Sigmoid colon (tissue), 7 donors: ENCODE measurements at places on chromosomes 7 and 10. TPM values are rescaled to one million over a fixed set of nuclear protein-coding genes. Genes with fewer than 3 reads are reported as not detected.
A peak's percentile ranks its signal among the peaks of the same experiment; 100 is the strongest.

DNA sequence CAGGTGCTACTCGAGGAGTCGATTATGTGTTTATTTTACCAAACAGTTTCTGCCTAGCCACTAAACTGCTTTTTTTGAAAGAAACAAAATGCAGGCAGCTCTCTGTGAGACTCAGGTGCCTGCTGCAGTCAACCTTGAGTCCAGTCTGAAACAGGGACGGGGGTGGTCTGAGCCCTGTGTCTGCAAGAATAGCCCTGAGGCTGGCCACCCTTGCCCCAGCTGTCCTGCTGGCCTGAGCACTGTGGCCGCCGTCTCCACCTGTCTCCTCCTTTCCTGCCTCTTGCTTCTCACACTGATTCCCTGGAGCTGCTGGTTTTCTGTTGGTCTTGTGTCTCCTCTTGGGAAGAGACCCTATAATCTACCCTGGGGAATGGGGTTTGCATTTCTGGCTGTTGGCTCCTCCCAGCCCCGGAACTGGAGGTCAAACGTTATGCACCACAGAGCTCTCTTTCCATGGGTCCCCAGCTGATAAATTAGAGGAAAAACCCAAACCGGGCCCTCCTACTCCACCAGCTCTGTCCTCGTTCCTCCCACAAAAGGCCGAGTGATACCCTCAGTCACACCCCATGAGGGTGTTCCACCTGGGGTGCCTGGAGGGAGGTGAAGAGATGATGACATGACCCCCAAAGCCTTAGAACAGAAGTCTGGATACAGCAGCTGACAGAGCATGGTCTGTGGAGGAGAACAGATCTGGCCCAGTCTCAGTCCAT, 15.0 kb upstream of the SLC18A3 start:
- no peak for DNase-seq

- no peak for DNase-seq
These were observed 57.8 kb downstream of the MICU1 start for GRCh38 chr10:72567889-72568640.

DNA sequence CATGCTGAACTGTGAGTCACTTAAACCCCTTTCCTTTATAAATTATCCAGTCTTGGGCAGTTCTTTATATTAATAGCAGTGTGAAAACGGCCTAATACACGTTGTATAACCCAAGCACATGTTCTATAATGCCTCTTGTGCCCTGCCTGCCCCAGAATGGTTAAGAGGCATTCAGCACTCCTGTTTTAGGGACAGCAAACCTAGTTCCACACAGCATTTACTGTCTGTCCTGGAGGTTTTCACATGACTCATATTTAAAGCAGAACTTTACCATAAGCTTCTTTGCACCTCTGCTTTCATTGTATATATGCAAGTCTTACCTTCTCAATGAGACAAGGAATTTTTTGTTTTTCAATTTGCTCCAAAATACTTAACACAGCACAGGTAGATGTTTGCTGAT, 144.8 kb downstream of the ICA1 start:
- no peak for DNase-seq

DNA sequence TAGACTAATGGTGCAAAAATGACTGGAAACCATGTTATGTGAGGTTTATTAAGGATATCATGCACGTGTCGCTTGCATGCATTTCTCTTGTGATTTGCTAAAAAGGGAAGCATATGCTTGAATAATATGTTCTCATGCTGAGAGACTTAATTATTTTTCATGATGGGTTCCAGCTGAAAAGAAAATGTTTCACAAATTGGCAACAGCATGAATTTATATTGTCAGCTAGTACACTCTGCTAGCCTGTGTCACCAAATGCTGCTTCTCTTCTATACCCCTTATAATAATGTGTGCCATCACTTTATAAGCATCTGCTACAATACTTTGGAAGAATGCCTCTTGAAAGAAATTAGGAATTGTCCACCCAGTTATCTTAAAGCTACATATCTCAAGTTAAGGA, 63.0 kb downstream of the GNAI1 start:
- no peak for DNase-seq

GRCh38 chr10:10985361-10985760, 32.3 kb upstream of the CELF2 start:
- no peak for DNase-seq

DNA sequence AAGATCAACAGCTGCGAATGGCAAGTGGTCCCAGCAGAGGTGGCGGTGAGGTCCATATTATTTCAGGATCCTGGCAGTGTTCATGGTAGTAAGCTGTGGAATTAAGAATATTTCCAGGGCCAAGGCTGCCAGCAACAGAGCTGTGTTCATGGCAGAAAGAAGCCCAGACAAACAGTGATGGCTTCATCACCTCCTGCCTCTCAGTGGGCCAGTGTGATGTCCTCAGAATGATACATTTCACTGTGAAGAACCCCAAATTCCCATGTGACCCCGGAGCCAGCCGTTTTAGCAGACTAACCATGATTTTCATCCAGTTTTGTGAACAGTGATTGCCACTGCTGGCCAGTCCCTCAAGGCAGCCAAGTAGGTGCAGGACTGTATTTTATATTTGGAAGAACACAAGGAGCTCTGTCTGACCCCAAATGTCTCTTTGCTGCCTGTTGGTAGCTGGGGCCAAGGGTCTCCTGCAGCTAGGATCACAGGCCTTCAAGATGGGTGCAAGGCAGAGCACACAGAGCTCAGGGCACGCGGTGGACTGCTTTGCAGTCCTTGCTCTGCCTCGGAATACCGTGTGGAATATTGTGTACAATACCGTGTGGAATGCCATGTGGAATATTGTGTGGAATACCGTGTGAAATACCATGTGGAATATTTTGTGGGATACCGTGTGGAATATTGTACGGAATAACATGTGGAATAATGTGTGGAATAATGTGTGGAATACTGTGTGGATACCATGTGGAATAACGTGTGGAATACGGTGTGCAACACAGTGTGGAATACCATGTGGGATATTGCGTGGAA, 132.3 kb upstream of the CHST15 start:
- no peak for DNase-seq

DNA sequence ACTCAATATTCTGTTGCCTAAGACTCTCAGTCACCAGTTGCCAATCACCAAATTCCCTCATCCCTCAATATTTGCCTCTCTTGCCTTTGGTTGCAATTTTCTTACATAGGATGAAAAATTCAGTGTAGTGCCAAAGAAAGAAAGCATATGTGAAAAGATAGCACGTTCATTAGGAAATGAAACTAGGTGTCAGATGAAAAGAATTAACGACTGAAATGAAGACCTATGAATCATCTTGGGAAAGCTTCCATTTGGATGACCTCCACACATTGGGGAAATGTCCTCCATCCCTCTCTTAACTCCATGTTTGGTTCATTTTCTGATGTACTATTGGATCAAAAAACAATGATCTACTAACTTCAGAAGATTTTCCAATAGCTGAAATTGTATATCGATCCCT, 145.1 kb upstream of the MEOX2 start:
- no peak for DNase-seq

- DNase-seq, result no peak
These were observed 299.2 kb upstream of the LRGUK start for GRCh38 chr7:133827707-133828623.

Gene UNCX
- not detected for polyA plus RNA-seq

GRCh38 chr7:7861211-7861633, 107.4 kb upstream of the GLCCI1 start:
- DNase-seq, result no peak

- no peak for DNase-seq
These were observed 127.1 kb upstream of the AOAH start for GRCh38 chr7:36851382-36851781.

Gene EMX2
- polyA plus RNA-seq, result not detected

Gene ADRA2A
- polyA plus RNA-seq, result 1.8 TPM

Gene XPNPEP1
- 55.6 TPM for polyA plus RNA-seq

Gene PIK3CG
- 4.2 TPM for polyA plus RNA-seq

GRCh38 chr10:6145166-6145987, 56.5 kb downstream of the RBM17 start:
- DNase-seq, result no peak

GRCh38 chr7:157079116-157079515, 59.6 kb upstream of the UBE3C start:
- peak; percentile 11 for DNase-seq

DNA sequence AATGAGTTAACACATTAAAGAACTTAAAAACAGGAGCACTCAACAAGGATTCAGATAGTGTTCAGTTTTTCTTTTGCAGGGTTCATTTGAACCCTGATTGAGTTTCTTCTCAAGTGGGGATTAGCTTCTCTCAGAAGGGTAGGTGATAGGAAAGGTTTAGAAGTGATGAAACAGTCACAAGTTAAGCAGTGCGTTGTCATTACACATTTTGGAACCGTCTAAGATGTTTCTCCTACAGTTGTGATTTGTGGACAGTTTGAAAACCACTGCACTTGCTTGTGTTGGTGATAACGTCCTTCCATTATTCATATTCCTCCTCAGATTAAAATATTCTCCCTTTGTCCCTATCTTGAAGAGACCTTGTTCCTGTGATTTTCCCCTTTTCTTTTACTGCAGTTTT, 2.7 kb downstream of the STMP1 start:
- no peak for DNase-seq

- no peak for DNase-seq
These were observed 12.5 kb upstream of the CDK13 start for GRCh38 chr7:39937366-39938153.

- DNase-seq, result no peak
These were observed 94.4 kb downstream of the VOPP1 start for GRCh38 chr7:55477781-55478374.

GRCh38 chr10:6774406-6774805, 194.3 kb upstream of the PRKCQ start:
- DNase-seq, result no peak

GRCh38 chr7:55574051-55574717, 1.9 kb upstream of the VOPP1 start:
- no peak for DNase-seq

- no peak for DNase-seq
These were observed 12.2 kb downstream of the PDZD8 start for GRCh38 chr10:117363028-117363427.

Gene KIAA1217
- polyA plus RNA-seq, result 15.3 TPM

- DNase-seq, result no peak
These were observed 4.7 kb upstream of the HGF start for GRCh38 chr7:81774551-81774950.

DNA sequence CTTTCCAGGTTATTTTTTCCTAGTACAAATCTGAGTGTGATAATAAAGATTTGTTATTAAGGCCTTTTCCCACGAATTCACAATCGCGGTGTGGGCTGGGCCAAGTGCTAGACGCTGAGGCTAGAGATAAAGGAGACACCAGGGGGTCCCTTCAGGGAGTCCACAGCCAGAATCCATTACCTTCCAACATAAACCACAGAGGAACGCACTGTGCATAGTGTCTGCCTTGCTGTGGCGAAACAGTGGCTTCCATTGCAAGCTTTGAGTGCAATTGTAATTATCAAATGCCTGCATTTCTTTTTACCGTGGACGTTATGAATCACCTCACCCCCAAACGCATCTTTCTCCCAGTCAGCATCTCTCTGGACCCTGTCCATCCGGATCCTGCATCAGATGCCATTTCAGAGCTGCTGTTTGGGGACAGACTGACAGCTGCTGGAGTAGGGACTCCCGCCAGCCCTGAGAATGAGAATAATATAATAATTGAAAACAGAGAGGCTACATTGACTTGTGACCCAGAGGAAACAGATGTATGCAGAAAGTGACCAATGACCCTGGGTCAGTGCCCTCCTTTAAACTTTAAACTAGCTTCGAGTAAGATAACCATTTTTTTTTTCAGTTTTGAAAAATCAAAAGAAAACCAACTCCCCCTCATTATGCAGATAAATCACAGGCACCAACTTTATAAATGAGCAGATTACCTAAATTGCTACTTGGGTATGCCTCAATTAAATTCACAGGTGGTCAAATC, 456.2 kb upstream of the NRP1 start:
- DNase-seq, result no peak

Gene CYP3A4
- polyA plus RNA-seq, result 0.25 TPM

GRCh38 chr10:93080350-93081046, 6.8 kb downstream of the CYP26A1 start:
- DNase-seq, result no peak
